ENCODE measurements at places on chromosomes 3 and 15. TPM values are rescaled to one million over a fixed set of nuclear protein-coding genes. Genes with fewer than 3 reads are reported as not detected.
A peak's percentile ranks its signal among the peaks of the same experiment; 100 is the strongest.

DNA sequence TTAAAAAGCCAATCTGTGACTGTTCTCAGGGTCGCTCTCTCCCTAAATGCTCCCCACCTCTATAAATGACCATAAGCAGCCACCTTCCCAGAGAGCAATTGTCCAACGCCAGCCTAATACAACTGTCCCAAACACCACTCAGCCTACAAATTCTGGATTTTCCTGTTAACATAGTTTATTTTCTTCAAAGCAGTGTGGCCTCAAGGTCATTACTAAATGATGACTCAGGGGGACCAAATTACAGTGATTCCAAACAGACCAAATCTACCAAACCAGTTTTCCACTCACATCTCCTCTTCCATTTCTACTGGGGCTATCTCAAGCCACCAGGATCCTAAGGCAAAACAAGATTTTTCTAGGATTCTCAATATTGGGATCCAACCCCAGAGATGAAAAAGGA, 22.5 kb downstream of the HEXA start:
- DNase-seq: no peak

DNA sequence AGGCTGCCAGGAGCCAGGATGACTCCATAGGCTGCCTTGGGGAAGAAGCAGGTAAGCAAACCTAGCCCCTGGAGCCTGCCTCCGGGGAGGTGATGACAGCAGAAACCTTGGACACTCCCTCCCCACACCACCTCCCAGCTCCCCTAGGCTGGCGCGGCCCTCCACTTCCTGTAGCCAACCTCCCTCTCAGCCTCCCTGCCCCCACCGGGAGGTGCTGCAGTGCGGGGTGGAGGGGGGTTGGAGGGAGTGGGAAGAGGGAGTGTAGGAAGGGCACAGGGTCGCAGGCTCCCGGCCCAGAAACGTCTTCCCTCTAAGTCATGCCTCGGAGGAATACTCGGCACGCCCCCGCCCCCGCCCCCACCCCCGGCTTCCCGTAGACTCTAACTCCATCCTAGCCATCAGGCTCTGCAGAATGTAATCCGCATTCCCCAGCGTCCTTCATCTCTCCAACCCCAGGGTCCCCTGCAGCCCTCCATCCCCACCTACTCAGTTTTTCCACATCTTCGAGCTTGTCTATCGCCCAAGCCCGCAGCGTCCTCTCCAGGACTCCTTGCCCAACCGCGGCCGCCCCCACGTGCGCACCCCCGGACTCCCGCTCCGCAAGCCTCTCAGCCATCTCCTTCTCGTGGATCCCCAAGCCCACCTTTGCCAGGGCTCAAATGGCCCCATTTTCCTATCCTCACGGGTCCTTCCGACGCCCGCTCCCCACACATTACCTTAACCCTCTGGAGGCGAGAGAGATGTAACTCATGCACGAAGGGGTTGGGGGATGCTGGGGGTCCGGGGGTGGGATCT, 528 bp downstream of the LPCAT4 start:
- DNase-seq: peak; percentile 85

- DNase-seq: no peak
Measured at GRCh38 chr3:22980346-22980745, 222.8 kb upstream of the UBE2E2 start.

- DNase-seq: no peak
Measured at GRCh38 chr3:72655131-72655551, 193.1 kb downstream of the SHQ1 start.

- DNase-seq: no peak
Measured at GRCh38 chr3:42886294-42886822, 10.7 kb upstream of the CYP8B1 start.

- DNase-seq: no peak
Measured at GRCh38 chr3:115789481-115789880, 166.2 kb downstream of the GAP43 start.

DNA sequence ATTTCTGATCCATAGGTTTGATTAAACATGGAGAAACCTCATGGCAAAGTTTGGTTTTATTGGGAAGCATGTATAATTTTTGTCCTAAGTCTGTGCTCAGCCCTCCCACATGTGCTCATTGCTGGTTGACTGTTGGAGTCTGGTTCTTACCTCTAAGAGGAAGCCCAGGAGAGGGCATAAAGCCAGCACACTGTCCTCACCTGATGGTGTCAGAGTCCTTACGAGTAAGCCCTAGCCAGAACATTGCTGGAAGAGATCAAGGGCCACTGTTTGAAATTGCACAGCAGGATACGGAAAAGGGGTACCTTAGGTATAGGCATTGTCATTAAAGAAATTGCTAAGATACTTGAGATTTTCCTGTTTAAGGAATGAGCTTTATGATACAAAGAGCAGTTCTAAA, 21.3 kb downstream of the MLH1 start:
- no peak for DNase-seq

- DNase-seq: no peak
Measured at GRCh38 chr15:44246521-44247268, 41.8 kb upstream of the GOLM2 start.

DNA sequence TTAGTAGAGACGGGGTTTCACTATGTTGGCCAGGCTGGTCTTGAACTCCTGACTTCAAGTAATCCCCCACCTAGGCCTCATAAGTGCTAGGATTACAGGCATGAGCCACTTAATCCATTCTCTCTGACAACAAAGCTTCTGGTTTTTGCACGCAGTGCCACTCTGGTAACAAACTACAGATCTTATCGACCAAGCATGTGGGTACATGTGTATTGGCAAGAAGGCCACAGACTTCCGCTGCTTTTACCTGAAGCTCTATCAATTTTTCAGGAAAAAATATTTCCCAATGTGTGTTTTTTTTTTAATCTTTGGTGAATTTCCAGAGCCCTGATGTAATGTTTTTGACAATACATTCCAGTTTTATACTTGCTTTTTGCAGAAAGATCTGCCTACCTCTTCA, 182.5 kb downstream of the PCCB start:
- no peak for DNase-seq

DNA sequence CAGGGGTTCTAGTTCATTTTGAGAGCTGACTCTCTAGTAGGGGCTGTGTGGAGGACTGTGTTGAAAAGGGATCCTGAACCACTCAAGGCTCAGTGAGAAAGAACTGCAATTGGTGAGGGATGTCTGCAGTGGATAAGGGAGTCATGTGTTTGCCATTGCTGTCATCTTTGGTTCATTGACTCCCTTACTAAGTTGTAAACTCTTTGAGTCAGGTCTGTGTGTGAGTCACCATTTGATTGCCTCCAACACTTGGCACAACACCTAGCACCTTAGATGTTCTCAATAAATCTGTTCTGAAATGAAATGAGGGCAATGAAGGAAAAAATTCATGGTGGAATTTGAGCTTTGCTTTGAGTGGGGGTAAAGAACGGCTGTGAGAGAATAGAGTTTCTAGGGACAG, 51.7 kb downstream of the PLS1 start:
- no peak for DNase-seq

DNA sequence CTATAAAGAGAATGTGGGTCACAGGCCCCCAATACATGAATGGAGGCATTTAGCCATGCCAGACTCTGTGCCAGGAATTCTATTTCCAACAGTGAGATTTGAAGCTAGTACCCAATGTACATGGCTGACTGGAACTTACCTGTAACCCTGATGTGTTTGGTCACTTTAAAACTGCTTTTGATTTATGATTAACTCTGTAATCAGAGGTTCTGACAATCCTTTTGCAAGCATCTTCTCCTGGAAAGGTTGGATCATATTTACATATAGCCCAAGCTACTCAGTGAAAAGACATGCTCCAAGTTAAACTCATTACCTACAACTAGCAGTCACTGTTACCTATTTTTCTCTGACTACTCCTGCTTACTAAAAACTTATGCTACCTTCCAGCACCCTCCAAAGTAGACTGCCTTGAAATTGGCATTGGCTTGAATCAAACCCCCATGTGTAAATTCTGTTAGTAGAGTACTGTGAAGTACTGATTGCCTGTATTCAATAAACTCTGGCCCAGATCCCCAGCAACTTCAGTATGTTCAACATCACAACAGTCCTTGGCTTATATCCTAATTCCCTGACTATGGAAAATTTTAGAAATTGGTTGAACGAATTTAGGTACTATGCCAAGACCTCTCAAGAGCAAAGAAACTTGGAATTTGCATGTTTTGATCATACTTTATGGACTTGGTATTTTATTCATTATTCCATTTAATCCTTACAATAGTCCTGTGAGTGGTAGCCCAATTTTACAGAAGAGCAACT, 665.6 kb upstream of the NECTIN3 start:
- DNase-seq: no peak

- DNase-seq: no peak
Measured at GRCh38 chr3:173568623-173569022, 171.1 kb downstream of the NLGN1 start.

GRCh38 chr3:124587053-124587408, 143.2 kb upstream of the UMPS start:
- no peak for DNase-seq

- no peak for DNase-seq
Measured at GRCh38 chr3:58421004-58421403, 12.6 kb downstream of the PDHB start.

DNA sequence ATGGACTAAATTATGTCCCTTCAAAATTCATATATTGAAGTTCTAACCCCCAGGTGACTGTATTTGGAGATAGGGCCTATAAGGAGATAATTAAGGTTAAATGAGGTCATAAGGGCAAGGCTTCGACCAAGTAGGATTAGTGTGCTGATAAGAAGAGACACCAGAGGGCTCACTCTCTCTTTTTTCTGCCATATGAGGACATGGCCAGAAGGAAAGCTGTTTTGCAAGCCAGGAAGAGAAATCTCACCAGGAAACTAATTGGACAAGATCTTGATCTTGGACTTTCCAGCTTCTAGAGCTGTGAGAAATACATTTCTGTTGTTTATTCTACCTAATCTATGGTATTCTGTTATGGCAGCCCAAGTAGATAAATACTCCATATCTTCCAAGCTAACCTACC, 503.6 kb upstream of the NAALADL2 start:
- no peak for DNase-seq

GRCh38 chr15:40335938-40336743, 4.6 kb downstream of the CCDC9B start:
- peak; percentile 77 for DNase-seq

GRCh38 chr3:28019740-28020139, 221.7 kb upstream of the CMC1 start:
- DNase-seq: no peak

DNA sequence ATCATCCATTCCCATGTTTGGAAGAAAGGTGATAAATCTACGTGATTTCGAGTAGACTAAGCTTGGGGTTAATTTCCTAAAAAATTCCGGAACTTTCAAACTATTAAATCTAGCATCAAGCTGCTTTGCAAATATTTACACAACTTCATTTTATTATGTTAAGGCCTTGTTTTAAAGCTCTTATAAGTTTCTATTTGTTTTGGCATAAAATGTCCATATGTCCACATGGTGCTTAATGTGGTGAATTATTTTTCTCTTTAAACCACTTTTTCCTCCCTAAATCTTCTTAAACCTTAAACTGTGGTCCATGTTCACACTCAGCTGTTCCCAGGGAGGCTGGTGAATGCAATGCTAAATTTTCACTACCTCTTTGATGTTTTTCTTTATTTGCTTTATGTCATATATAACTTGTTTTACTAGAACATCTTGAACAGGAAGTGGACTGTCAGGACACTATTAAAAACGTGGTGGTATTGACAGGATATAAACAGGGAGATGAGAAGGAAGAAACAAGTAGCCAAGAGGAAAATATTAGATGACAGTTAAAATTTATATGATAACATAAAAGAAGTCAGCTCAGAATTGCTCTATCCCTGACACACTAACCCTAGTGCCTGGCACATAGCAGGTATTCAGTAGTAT, 72.5 kb upstream of the AGTR1 start:
- DNase-seq: no peak

DNA sequence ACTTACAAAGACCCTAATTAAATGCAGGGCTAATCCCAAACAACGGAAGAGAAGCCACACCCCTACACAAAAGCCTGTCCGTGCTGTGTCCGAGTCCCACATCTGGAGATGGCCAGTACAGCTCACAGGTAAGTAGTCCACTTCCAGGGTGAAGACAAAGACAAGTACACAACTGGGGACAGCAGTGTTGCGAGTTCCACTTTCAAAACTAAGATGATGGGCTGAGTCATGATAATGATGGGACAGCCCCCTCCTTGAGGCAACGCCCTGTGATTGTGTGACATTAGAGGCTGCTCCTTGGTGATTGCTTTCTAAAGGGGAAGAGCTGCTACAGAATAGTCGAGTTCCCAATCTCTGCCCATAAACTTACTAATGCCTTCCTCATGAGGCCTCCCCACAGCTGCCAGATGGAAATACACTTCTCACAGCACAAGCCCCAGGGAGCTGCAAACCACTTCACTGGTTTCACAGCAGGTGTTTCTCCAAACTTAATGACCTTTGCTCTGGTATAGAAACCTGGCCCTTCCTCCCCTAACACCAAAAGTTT, 27.6 kb downstream of the RFT1 start:
- DNase-seq: peak; percentile 29

DNA sequence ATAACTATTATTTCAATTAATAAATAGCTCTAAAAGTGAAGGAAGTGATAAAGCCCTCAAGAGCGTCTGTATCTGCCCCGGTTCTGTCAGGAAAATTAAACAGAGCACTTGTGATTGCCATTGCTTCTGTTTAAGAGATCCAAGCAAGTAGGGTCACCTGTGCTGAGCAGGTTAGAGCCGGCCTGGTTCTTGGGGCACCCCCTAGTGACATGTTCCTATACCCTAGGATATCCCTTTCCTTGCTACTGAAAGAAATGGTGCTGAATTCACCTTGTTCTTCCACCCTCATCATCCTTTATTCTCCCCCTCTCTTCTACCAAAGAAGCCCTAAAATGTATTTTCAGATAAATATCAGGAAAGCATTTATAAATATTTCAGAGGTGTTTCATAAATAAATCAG, 323.5 kb downstream of the RORA start:
- DNase-seq: no peak

GRCh38 chr3:142888481-142889211, at the start of gene PCOLCE2:
Gene PCOLCE2 (minus strand): TSS chr3:142889083. CDS start chr3:142888896, 187 bp downstream.
- DNase-seq: no peak

DNA sequence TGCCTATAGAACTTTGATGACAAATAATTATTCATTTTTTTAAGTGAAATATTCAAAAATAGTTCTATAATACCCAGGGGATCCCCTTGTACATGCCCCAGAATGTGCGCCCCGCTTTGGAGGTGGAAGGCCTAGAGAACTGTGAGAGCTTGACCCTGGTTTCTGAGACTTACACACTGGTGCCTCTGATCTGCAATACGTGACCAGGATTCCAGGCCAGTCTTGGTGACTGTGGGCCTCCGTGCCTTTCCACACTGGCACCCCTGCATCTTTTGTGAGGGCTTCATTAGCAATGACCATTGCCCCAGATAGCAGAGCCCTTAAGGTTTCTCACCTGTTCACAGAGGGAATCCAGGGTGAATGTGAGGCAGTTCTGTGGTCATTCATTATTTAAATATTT, 44.0 kb downstream of the CLSTN2 start:
- no peak for DNase-seq

Gene TMEM207
- total RNA-seq: not detected

Gene FBXW12
- total RNA-seq: not detected

Gene TPM1
- total RNA-seq: 1,343 TPM

Gene SCAANT1
- not detected for total RNA-seq

Gene NR1I2
- not detected for total RNA-seq

Gene SH2D7
- total RNA-seq: not detected

Gene CASR
- total RNA-seq: not detected

Gene SPINK8
- total RNA-seq: not detected

Gene CCDC54
- total RNA-seq: not detected

Data from posterior vena cava (tissue), 2 donors.